ENCODE measurements at places on chromosomes 3 and 15. TPM values are rescaled to one million over a fixed set of nuclear protein-coding genes. Genes with fewer than 3 reads are reported as not detected.

RARRES1 gene
- total RNA-seq = 0.34 TPM

KNG1 gene
- not detected for total RNA-seq

GPR87 gene
- not detected for total RNA-seq

HCLS1 gene
- not detected for total RNA-seq

CEP97 gene
- total RNA-seq = 26.1 TPM

FBXW12 gene
- not detected for total RNA-seq

TNNC1 gene
- total RNA-seq = 8.2 TPM

EDC3 gene
- 8.7 TPM for total RNA-seq

CHAC1 gene
- total RNA-seq = 1.5 TPM

PIF1 gene
- 43.9 TPM for total RNA-seq

SMCO1 gene
- not detected for total RNA-seq

RPUSD2 gene
- 11.5 TPM for total RNA-seq

TIMP4 gene
- total RNA-seq = 0.46 TPM

GRCh38 chr15:39624806-39625205, 43.9 kb downstream of the THBS1 start:
- peak; percentile 90 for DNase-seq

- peak; percentile 50 for DNase-seq
Observed at GRCh38 chr3:192130534-192131132, 596.7 kb downstream of the FGF12 start.

DNA sequence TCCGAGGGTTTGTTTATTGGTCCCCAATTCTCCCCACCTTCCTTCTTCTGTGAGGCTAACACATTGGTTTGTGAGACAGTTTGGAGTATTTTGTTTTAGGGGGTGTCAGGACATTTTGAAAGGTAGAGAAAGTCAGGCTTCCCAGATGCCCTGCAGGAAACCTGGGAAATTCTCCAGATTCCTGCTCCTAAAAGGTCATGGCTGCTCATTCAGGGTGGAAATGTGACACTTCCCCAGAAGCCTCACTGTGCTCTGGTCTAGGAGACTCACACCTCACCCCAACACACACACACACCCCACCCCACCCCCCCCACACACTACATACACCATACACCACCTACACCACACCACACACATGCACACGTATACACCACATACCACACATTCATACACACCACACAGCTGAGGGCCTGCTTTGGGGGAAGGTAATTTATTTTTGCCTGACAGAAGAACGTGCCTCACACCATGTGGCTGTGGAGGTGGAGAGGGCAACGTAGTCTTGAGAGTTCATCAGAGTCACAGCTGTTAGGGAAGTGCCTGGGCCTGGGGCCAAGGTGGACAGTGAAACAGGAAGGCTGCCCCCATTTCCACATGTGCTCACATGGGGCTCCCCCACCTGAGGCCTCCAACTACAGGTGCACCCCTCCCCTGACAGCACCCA, 40.4 kb upstream of the LIMD1 start:
- DNase-seq = peak; percentile 90

GRCh38 chr3:134376385-134376765, 2.1 kb upstream of the AMOTL2 start:
- no peak for DNase-seq

- peak; percentile 88 for DNase-seq
Observed at GRCh38 chr15:56040081-56041035, 46.9 kb upstream of the NEDD4 start.

- no peak for DNase-seq
Observed at GRCh38 chr15:23387621-23388190, 33.2 kb downstream of the GOLGA8S start.

DNA sequence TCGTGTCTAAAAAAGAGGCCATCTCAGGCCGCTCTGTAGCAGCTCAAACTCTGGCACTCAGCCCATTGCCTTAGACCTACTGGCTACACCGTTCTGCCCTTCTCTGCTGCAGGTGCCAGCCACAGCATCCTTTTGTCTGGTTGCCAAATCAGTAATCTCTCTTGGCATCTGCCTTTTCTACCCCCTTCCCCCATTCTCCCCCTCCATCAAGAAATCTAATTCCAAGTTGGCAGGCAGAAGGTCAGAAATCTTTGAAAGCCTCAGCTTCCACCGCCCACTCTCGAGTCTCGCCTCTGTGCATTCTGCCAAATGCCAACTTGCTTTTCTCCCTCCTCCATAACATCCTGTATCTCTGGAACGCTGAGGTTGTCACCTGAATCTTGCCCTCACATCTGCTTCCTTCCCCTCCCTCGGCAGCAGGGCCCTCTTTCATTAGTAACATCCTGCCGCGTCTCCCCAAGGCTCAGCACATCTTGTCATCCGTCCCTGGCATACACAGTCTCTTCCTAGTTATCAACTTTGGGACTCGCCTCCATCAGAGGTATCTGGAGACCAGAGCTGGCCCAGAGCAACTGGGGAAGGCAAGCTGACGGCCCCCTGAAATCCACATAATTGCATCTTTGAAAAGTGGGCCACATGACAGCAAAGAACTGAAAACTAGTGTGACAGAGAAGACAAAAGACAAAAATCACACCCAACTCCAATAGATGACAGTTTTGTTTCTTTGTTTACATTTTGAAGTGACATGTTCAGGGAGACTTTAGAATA, 312.0 kb upstream of the CCDC54 start:
- DNase-seq = no peak

GRCh38 chr3:71491154-71491752, 92.3 kb downstream of the FOXP1 start:
- DNase-seq = no peak

GRCh38 chr3:37953226-37953625, 37.4 kb upstream of the VILL start:
- no peak for DNase-seq

- DNase-seq = peak; percentile 85
Observed at GRCh38 chr15:31365655-31366127, 39.1 kb downstream of the KLF13 start.

GRCh38 chr3:122055215-122055614, at the start of gene CD86:
CD86 (plus strand) TSS chr3:122055362; CDS start chr3:122055490, 128 bp downstream.
- no peak for DNase-seq

GRCh38 chr3:79326642-79327041, 441.2 kb downstream of the ROBO1 start:
- DNase-seq = no peak

DNA sequence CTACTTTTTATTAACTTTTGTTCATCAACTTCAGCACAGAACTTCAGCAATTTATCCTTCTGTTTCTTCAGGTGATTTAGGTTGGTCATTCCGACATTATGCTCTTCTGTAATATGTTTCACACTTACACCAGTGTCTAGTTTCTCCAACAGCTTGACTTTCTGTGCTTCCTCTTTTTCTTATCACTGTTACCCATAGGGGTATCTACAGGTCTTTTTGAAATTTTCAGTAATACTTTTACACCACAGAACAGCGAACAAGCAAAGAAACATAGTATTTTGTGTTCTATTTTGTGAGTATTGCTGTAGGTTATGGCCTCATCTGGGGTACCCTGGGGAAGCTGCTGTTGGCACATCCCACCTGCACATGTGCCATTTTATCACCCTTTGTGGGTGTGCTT, 260.7 kb downstream of the NSUN3 start:
- no peak for DNase-seq

DNA sequence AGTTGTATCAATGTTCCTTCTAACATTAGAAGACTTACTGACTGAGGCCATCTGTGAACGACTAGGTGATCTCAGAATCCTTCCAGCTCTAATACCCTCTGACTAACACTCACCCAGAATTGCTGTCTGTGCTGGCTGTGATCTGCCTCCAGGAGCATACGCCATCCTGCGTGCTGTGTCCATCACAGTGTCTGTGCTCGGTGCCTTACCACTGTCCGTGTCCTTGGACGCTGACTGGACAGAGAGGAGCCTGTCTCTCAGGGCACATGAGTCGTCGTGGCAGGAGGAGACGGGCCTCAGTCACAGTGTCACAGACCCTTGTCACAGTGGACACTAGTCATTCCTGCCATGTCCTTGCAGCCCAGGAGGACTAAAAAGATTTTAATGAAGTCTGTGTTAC, 83.1 kb downstream of the LMLN start:
- no peak for DNase-seq

DNA sequence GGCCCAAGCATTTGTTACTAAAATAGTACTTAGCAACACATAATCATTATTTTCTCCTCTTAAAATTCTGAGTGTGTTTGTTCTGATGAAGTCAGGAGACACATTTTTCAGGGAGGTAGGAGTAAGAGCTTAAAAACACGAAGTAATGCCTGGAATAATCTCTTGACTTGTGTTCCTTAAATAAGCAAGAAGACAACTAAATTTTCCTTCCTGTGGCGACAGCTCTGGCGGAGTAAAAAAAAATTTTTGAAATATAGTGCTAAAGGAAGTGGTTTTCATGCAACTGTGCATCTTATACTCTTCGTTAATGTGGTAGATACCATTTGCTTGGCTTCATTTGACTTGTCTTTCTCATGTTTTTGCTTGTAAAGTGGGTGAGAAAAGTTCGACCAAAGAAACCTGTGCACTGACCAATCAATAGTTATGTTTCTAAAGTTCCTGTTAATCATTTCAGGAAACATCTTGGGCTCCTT, 11.1 kb upstream of the MBNL1 start:
- no peak for DNase-seq

- DNase-seq = peak; percentile 57
Observed at GRCh38 chr3:11477407-11477911, 166.3 kb downstream of the VGLL4 start.

DNA sequence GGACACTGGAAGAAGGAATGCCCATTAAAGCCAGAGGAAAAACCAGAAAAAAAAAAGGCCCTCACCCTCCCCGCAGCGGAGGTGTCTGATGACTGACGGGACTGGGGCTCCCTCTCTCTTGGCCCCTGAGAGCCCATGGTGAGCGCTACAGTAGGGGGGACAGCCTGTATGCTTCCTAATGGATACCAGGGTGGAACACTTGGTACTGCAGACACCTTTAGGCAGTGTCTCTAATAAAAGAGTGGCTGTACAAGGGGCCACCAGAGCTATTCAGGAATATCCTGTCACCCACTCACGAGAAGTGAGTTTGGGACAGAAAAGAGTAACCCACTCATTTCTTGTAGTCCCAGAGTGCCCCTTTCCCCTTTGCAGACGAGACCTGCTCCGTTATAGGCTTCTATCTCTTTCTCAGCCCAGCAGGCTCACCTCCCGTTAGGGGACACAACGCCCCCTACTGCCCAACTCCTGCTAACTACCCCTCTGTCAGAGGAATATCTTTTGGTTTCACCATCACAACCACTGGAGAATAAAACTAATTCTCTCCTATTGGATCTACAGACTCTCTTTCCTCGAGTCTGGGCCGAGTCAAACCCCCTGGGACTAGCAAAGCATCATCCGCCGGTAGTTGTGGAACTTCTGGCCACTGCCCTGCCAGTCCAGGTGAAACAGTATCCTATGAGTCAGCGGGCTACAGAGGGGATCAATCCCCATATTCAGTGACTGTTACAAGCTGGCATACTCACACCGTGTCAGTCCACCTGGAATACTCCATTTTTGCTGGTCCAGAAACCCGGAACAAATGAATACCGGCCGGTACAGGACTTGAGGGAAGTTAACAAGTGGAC, 40.8 kb downstream of the ZBTB11 start:
- DNase-seq = peak; percentile 45

DNA sequence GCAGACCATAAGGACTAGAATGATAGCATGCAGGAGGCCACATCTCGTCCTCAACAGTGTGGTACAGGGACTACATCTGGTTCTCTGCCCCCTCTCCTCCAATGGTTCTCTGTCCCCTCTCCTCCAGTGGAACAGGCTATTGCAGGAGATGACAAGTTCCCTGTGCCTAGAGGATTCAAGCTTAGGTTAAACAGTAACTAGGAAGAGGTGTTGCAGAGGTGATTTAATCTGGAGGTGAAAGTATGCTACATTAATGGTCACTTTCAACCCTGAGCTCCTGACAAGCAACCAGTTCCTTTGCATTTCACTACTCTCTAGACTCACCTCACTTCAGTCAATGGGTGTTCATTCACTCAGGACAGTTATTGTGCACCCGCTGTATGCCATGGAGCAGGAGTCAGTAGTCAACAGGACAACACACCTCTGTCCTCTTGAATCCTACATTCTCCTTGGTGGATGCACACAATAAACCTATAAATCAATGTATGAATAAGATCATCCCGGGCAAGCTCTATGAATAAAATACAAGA, 16.0 kb downstream of the SPATA12 start:
- no peak for DNase-seq

DNA sequence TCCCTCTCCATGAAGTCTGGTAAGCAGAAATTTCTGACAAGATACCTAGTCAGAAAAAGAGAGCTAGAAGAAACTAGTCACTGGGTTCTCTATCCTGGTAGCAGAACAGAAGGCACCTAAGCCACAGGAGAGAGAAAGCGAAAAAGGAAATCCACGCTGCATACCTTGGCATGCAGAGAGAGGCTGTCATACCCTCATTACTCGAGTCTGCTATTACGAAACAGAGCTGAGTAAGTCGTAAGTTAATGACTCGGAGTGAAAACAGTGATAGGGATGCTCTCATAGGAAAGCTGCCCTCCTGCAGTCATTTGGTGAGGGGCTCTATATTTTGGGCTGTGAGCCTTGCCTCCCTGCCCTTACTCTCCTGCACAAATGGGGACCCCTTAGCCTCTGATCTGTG, 16.2 kb downstream of the CLRN1 start:
- peak; percentile 8 for DNase-seq

DNA sequence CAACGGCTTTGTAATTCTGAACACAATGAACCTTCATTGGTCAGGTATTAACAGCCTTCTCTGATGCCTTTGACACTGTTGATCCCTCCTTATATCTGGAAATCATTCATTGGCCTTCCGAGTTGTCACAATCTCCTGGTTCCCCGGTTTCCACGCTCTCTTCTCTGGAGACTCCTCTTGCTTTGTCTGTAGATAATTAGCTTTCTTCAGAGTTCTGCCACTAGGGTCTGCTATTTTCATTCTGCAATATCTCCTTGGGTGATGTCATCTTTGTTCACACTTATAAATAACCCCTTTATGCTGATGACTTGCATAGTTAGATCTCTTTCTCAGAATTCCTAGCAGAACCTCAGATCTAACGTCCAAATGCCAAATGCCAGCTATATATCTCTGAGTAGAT, 583.8 kb upstream of the ZNF717 start:
- peak; percentile 5 for DNase-seq

- no peak for DNase-seq
Observed at GRCh38 chr3:95311272-95311671, 1248.4 kb downstream of the NSUN3 start.

GRCh38 chr3:41075975-41076374, 123.3 kb upstream of the CTNNB1 start:
- no peak for DNase-seq

DNA sequence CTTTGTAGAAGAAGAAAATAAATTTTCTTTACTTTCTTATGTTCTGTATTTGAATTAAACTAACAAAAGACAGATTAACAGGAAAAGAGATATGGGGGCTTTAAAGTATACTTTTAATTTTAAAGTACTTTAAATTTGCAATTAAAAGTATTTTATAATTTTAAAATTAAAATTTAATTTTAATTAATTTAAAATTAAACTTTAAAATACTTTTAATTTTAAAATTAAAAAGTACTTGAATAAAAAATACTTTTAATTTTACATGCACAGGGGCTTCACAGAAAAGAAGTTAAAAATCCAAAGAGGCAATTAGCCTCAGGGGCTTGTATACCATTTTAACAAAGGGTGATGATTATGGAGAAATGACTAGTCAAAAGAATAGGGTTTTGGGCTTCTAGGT, 420.5 kb upstream of the TGFBR2 start:
- DNase-seq = no peak

- DNase-seq = no peak
Observed at GRCh38 chr3:124360563-124360962, 368.6 kb upstream of the ROPN1 start.
